GM04503 (cell line): ENCODE measurements at places on chromosomes 4 and X.

GRCh38 chr4:110005461-110006056, 92.9 kb downstream of the EGF start:
- no peak for DNase-seq

GRCh38 chr4:183919141-183919540, 14.0 kb downstream of the STOX2 start:
- no peak for DNase-seq

DNA sequence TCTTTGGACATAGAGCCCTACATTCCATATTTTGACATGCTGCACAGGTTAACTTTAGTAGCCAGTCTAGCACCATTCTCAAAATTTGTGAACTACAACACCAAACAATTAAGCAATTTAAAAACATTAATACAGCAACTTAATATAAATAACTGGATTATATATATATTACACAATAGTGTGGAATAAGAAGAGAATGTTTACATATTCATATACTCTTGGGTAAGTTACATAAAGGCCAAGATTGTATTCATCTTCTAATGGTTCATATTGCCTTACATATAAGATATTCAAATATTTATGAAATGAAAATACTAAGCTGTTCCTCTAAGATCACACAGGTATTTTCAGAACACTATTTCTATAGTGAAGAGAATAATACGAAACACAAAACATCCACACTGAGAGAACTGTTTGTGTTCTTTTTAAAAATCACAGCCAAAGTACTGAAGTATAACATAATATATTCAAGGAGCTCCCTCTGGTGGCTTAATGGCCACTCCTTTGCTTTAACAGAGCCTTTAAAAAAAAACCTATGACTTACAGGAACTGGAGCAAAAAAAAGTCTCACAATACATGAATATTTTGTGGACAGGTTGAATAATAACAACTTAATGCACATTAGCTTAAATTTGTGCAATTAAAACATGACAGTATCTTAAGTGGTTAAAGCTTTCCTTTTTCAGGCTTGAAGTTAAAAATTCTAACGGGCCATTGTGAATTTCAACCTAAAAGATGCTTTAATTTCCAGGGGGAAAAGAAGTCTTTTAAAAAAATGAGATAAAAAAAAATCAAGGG, 46.2 kb downstream of the NEK1 start:
- no peak for DNase-seq

DNA sequence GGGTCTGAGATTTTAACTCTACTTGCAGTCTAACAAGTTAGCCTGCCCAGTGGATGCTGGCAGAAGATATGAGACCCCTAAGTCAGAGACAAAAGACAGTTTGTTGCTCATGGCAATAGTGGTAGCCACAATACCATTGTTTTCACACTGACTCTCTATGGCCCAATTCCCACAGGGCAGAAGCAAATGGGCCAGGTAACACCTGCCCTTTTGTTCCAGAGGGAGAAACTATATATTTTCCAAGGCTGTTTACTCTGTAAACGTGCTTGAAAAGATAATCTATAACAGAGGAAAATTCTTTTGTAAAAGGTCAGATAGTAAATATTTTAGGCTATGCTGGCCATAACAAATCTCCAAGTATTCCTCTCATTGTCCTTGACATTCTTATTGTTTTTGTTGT, 57.2 kb upstream of the NPNT start:
- no peak for DNase-seq

DNA sequence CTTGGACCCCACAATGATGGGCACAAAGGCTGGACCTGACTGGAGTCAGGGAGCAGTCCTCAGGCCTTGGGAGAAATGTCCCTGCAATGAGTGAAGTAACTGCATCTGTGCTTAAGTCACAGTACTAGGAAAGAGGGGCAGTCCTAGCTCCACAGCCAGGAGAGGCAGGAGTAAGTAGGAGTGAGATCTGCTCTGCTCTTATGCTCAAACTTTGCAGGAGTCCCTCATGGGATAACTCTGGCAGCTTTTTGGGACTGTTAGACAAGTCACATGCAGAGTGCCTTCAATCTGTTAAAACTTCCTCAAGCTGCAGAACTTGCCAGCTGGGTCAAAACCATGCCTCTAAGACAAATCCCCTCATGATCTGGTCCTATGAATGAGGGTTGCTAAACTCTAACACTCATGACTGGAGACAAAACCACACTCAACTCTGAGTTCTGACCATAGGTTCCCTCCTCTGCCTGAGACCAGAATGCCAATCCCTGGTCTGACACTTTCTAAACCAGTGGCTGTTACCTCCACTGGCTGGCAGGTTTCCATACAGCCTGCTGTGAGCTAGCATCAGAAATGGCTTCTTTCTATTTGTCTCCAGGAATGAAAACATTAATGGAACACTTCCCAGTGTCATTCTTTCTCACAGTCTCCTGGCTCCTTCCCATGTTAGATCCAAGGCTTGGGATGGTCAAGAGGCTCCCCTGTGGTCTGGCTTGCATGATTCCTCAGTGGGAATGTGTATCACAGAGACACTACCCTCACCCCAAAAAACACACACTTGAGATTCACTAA, 819.3 kb downstream of the PCDH7 start:
- DNase-seq: no peak

GRCh38 chrX:129086802-129087201, 436.5 kb downstream of the SMARCA1 start:
- no peak for DNase-seq

GRCh38 chr4:58941286-58941685, 1831.1 kb upstream of the IGFBP7 start:
- DNase-seq: no peak

- no peak for DNase-seq
These were observed 124.1 kb downstream of the SNCA start for GRCh38 chr4:89712827-89713226.

DNA sequence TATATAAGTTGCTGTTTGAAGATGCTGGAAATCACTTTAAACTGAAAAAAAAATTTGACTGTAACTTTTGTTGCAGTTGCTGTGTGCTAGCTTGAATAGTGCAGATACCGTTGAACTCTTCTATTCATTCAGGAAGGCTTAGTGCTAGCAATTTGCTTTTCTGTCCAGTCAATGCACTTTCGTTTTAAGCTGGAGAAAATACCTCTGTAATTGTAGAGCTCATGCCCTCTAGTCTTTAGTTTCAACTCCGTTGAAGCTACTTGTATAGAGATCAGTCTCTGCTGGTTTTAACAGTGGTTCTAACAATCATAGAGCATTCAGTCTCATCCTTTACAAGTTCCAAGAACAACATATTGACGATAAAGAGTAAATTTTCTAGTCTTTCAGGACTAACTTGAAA, 49.0 kb upstream of the TRPC3 start:
- DNase-seq: no peak

- DNase-seq: no peak
These were observed 60.8 kb downstream of the SUPT20HL2 start for GRCh38 chrX:24253030-24253429.

DNA sequence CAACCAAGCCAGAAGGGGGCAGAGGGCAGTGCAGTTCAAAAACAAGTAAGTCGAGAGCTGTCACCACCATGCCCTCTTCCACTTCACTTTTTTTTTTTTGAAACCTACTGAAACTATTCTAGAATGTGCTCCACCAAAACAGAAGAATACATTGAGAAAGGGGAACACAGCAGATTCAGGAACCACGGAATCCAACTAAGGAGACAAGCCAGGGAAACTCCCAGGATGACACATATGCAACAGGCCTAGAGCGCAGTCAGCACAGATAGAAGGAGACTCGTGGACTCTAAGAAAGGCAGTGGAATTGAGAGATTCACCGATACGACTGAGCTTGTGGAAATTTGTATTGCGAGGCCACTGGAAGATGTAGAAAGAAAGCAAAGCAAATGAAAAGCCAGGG, 66.1 kb downstream of the PHKA2 start:
- no peak for DNase-seq

GRCh38 chr4:182142176-182143085, 100.8 kb upstream of the TENM3 start:
- no peak for DNase-seq

DNA sequence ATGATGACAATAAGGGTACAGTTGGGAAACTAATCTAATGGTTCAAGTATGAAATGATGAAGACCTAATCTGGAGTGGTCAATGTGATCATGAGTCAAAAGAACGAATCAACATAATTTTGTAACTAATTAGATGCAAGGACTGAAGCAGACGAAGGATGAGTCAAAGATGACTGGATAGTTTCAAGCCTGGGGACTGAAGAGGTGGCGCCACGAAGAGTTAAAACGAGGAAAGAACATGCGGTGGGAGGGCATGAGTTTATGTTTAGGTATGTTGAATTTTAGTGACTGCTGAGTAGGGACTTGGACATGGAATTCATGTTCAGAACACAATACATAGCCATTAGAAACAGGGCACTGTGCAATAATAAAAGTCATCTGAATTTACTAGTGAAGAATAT, 221.5 kb upstream of the FAM241A start:
- DNase-seq: peak; percentile 48

GRCh38 chr4:148116969-148117368, 325.2 kb downstream of the NR3C2 start:
- DNase-seq: no peak

- DNase-seq: no peak
These were observed 30.8 kb upstream of the MTNR1A start for GRCh38 chr4:186586205-186586604.

GRCh38 chr4:4259484-4260100, 11.6 kb upstream of the TMEM128 start:
- no peak for DNase-seq

- DNase-seq: no peak
These were observed 77.3 kb upstream of the TMEM164 start for GRCh38 chrX:109925656-109926055.

- DNase-seq: no peak
These were observed 112.9 kb upstream of the NHS start for GRCh38 chrX:17262123-17262522.

GRCh38 chr4:183637461-183637860, 21.5 kb downstream of the RWDD4 start:
- no peak for DNase-seq

DNA sequence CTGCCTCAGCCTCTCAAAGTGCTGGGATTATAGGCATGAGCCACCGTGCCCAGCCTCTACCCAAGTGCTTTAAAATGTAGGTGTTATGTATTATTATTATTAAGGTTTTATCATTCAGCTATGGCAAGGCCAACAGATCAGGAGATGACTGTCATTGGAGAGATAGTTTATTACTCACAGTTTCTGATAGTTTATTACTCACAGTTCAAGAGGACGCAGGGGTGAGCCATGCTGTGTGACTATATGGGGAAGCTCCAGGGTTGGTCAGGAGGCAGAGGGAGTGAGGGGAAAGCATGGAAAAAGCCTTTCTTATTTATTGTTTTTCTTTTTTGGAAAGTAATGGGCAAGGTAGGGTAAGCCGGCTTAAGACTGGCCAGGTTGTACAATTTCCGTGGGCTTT, 25.4 kb upstream of the ARSD start:
- DNase-seq: no peak

DNA sequence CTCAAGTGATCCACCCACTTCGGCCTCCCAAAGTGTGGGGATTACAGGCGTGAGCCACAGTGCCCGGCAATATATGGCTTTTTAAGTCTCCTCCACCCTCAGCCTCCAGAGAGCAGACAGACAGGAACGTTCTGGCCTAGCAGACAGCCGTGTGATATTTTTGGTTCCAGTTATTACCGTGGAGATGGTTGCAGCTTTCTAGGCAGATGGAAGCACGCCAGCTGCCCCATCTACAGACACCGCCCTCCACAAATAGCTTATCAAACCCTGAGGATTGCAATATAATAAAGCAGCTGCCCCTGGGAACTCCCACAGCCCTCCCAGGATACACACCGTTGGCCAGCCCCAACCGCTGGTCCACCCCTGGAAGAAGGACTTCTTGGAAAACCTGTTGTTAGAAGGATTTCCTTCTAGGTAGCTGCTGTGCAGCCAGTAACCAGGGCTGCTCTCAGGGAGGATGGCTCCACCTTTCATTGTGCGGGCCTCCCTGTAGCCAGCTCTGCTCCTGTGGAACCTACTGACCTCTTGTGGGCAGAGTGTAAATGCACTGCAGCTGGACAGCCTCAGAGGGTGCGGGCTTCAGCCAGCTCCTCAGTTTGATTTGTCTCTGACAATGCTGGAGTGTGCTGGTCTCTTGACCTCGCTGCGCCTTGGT, 44.0 kb downstream of the SLC25A5 start:
- peak; percentile 11 for DNase-seq

DNA sequence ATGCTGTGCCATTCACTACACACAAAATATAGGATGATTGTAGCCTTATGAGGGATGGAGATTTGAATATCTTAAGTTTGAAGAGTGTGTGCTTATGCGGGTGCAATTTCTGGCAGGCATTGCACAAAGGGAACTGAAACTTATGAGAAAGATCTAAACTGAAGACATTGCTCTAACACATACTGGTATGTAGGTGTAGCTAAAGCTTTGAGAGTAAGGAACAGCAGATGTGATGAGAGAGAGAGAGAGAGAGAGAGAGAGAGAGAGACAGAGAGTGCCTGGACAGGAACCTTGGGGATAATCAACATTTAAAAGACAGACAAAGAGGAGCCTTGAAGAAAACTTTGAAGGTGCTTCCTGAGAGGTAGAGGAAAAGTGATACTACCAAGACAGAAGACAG, 379.7 kb downstream of the SPRY1 start:
- DNase-seq: no peak

GRCh38 chrX:964831-965416, 247.5 kb downstream of the CRLF2 start:
- no peak for DNase-seq

DNA sequence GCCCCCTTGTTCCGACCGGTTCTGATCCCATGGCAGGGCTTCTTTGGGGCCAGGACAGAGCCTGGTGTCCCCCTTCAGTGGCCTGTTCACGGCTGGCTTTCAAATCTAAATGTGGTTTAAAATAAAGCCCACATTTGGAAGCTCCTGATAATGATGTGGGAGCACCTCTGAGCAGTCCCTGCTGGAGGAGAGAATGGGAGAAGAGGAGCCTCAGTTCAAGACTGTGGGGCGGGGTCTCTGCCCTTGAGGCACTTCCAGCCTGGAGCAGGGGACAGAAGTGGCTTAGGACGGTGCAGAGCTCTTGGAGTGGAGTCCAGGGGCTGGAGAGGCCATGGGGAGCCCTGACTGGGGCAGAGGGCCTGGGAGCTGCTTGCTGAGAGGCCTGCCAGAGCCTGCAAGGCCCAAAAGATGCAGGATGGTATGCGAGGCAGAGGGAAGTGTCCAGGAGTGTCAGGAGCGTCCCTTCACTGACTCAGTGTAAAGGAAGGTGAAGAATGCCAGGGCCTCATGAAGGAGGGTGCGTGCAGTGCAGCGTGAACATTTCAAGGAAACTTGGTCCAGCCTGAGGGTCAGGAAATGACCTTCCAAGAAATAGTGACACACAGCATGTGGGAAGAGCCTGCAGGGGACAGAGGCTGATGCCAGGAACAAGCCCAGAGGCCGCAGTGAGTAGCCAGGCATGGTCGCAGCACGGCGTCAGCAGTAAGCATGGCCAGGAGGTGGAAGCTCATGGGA, 21.1 kb upstream of the TADA2B start:
- peak; percentile 83 for DNase-seq

GRCh38 chrX:119870626-119871131, 854 bp downstream of the RNF113A start:
- DNase-seq: no peak

GRCh38 chrX:39903343-39903742, 194.4 kb downstream of the BCOR start:
- DNase-seq: peak; percentile 81
